D341Med (cell line): ENCODE measurements at places on chromosomes 12 and 14.

- no peak for DNase-seq
Observed at GRCh38 chr14:30227876-30228275, 300.2 kb upstream of the PRKD1 start.

- no peak for DNase-seq
Observed at GRCh38 chr14:81400202-81400678, at the start of gene STON2. STON2 (minus strand) TSS chr14:81400324; CDS start chr14:81398382, 1,942 bp downstream.

- no peak for DNase-seq
Observed at GRCh38 chr12:48302161-48302911, 48.4 kb downstream of the ZNF641 start.

GRCh38 chr14:96267336-96267735 is 11.3 kb downstream of the BDKRB1 start:
- DNase-seq = no peak

DNA sequence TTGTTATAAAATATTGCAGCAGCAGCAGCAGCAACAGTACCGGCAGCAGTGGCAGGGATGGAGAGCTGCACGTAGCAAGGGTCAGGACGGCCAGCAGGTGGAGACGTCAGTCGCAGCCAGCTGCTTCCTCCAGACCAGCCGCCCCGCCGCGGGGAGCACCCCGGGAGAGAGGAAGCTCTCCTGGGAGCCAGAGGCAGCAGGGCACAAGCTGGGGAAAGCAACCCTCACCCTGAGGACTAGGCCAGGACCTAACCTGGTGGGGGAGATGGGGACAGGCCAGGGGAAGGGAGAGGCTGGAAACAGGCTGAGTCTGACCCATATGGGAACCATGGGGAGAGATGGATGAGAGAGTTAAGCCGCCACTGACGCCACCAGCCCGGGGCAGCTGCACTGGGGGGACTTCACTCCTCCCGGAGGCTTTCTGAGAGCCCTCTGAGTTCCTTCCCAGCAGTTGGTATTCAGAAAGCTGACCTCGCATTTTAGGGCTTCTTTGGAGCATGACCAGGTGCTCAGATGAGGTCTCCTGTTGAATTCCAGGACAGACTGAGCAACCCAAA is 56.3 kb downstream of the SPTB start:
- peak; percentile 92 for DNase-seq

- DNase-seq = peak; percentile 48
Observed at GRCh38 chr12:116919247-116919661, 8.5 kb downstream of the FBXW8 start.

DNA sequence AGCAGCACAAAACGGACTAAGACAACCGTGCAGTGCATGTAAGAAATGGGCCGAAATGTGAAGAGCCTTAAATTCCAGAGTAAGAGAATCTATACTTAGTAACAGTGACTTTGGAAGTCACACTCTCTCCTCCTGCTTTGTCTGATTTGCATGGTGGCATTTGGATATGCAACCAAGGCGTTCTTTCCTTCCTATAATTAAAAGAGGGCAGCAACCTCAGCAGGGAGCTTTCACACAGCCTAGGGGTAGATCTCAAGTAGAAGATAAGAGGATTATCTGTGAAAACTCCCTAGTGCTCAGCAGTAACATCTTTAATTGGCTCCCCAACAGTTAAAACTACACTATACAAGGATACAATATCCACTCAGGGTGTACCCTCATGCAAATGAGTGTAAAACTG is 16.5 kb downstream of the GMFB start:
- peak; percentile 76 for DNase-seq

- peak; percentile 57 for DNase-seq
Observed at GRCh38 chr12:753611-754472, 1.5 kb downstream of the WNK1 start.

GRCh38 chr12:123523518-123523917 is 10.0 kb downstream of the RILPL1 start:
- DNase-seq = no peak

- no peak for DNase-seq
Observed at GRCh38 chr14:90669731-90670130, 146.5 kb downstream of the TTC7B start.

- no peak for DNase-seq
Observed at GRCh38 chr12:107663277-107663676, 22.3 kb upstream of the PWP1 start.

- DNase-seq = no peak
Observed at GRCh38 chr14:68497011-68497410, 295.9 kb downstream of the ZFP36L1 start.

DNA sequence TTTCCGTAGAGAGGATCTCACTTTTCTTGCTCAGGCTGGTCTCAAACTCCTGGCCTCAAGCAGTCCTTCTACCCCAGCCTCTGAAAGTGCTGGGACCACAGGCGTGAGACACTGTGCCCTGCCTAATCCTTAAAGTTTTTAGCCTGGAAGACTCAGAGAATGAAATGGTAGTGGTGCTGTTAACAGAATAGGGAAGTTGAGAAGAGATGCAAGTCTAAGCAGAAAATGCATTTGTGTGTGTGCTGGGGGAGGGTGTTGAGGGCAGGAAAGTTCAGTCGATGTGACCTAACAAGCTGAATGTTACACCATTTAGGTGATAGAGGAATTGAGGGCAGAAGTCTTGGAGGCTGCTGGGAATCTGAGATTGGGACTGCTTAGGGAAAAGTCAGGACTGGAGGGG is 6.9 kb upstream of the TUBA1A start:
- no peak for DNase-seq

DNA sequence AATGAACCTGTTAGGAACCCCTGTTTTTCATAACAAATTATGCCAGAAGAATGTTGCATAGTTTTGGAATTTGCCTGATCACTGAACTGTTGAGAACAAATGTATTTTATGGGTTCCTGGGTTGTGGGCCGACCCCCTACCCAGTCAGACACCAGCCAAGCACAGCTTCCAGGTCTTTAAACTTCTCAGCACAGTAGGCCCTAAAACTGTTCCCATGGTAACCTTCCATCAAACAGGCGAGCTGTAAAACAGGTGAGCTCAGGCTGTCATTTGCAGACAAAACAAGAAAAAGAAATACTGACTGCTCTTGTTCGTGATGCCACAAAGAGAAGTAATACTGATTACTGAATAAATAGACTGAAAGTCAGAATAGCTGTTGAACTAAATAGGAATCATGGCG is 147.0 kb downstream of the PTPRO start:
- DNase-seq = no peak

DNA sequence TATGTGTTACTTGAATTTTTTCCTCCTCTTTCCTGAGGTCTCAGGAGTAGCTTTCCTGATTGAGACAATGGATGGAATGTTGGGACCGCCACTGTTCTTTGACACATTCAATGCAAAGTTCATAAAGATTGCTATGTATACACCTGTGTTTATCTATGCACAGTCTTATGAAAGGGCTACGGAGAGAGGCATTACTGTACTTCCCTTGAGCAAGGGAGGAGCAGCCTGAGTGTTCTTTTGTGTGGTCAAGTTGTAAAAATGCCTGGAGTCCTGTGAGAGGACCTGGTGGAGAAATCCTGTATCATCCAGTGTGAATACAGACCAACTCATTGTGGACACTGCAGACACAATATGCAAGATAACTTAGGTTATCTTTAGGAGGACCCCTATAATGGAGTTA is 1.2 kb downstream of the SRGAP1 start:
- DNase-seq = no peak
